Stimulated activated CD8-positive, alpha-beta memory T cell treated with anti-CD3 and anti-CD28 coated beads, Interleukin-7, amount 100 ng/mL, for 1 hour (primary cell): ENCODE measurements at places on chromosomes 12 and 14.
A peak's percentile ranks its signal among the peaks of the same experiment; 100 is the strongest.

- DNase-seq: no peak
Measured at GRCh38 chr12:89353823-89354611, 1.7 kb upstream of the DUSP6 start.

GRCh38 chr14:88660056-88660455 is 97.2 kb downstream of the ZC3H14 start:
- no peak for DNase-seq

DNA sequence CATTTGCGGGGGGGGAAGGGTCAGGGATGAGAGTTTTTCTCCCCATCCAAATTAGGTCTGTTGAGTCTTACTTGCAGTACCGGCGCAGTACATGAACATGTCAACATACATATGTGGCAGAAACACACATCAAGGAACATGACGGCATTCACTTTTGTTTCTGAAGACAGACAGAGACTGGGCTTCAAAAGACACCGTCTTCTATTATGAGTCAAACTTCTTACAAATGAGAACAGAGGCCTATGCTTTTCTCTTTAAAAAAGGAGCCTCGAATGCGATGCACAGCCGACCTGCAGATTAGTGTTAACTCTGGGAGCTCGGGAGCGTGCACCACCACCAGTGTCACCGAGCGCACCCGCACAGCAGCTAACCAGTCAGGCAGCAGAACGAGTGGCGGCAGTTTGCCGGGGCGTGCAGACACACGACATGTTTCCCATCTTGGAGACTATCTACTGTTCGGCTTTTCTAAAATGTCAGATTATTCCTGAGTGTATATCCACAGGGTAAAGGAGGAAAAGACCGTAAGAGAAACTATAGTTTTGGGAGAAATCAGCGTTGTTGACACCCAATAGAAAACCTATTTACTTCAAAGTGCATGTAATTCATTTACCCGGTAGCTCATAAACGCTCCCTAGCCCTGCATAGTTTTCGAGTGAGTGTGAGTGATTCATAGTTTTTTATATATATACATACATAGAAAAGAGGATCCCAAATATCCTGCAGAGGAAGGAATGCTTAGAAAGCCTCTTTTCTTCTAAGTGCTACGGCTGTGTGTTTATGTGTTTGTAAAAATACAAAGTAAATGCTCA is 33.0 kb downstream of the UBR7 start:
- no peak for DNase-seq

- no peak for DNase-seq
Measured at GRCh38 chr12:76945867-76946266, 67.0 kb upstream of the CSRP2 start.

- DNase-seq: no peak
Measured at GRCh38 chr12:18700271-18700670, 37.5 kb downstream of the PLCZ1 start.

DNA sequence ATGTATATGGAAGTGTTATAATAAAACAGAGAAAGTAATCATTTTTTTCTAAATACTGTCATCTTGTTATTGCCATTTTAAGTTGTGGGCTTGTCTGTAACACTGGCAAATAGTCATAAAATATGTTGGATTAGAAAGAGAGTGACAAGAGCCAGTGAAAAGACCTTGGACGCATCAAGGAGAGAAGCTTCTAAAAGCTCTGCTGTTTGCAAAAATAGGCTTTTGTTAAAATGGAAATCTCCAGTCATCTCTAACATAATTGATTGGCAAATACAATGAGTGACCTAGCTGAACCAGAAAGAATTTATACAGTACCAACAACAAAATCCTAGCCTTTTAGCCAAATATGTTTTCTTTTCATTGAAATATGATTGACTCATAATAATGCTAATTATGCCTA is 245.8 kb upstream of the RMST start:
- no peak for DNase-seq

GRCh38 chr12:112111931-112112330 is 3.3 kb upstream of the NAA25 start:
- DNase-seq: no peak

DNA sequence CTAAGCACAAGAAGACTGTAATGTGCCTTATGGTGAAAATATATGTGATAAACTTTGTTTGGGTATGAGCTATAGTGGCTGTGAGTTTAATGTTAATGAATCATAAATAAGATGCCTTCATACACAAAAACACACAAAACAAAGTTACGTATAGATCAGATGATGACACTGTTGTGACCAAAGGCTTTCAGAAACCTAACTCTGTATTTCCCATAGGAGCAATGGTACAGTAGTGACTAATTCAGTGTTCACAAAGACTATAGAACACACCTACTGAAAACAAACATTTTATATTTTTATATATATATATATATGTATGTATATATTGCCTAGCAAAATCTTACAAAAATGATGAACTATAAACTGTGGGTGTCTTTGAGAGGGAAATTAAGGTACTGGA is 393.8 kb upstream of the DCN start:
- no peak for DNase-seq

GRCh38 chr12:96549341-96549740 is 60.0 kb downstream of the CFAP54 start:
- DNase-seq: no peak

DNA sequence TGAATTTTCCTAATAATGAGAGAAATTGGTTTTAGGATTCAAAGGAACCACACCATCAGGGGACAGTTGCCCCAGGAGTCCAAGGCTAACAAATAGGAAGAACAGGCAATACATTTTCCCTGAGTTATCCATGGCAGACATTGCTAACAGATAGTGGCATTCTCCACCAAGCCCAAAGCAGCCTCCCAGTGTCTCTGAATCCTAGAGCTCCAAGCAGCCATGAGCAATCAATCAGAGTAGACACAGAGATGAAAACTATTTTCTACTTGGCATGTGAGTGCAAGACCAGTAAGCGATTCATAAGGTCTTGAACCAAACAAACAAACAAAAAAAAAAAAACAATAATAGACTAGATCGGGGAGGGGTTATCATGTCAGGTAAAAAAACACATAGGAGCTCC is 515.7 kb downstream of the MED13L start:
- DNase-seq: no peak

- no peak for DNase-seq
Measured at GRCh38 chr12:43332977-43333640, 218.9 kb downstream of the ADAMTS20 start.

- DNase-seq: no peak
Measured at GRCh38 chr12:71236133-71236660, 78.4 kb upstream of the TSPAN8 start.

GRCh38 chr12:124453419-124454351 is 113.7 kb downstream of the NCOR2 start:
- peak; percentile 59 for DNase-seq

DNA sequence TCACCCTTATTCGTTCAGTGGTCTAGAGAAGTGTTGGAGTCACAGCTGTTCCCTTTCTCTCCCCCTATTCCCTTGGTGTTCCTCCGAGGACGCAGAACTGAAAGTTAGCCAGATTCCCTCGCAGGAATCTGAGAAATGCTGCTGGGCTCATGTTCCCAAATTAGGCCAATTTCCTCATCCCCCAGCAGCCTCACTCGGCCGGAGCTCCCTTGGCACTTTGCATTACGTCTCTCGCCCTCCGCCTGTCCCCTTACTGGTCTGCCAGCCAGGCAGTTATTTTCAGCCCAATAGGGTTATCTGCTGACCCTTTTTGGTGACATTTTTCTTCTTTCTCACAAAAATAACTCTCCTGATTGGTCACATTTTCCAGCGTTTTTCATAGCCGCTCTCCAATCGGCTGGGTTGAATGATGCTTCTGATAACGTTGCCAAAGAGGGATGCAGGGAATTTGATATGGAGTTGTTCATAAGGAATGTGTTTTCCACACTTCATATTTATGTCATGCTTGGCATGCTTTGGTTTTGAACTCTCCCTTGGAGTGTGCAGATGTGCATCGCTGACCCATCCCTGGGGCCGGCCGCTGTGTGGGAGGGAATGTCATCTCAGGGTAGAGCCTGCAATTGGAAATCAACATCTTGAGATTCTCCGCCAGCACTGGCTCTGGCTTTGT is 9.9 kb downstream of the IFT43 start:
- no peak for DNase-seq

DNA sequence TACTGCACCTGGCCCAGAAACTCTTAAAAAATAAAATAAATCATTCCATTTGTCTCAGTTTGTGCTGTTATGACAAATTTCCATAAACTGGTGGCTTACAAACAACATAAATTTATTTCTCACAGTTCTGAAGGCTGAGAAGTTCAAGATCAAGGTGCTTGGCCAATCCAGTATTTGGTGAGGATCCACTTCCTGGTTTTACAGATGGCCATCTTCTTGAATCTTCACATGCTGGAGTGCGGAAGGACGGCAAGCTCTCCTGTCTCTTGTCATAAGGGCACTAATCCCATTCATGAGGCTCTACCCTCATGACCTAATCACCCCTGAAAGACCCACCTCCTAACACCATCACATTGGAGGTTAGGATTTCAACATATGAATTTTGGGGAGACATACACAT is 29.9 kb upstream of the MYBPC1 start:
- DNase-seq: no peak

GRCh38 chr12:83432176-83432719 is 745.5 kb downstream of the TMTC2 start:
- DNase-seq: no peak

DNA sequence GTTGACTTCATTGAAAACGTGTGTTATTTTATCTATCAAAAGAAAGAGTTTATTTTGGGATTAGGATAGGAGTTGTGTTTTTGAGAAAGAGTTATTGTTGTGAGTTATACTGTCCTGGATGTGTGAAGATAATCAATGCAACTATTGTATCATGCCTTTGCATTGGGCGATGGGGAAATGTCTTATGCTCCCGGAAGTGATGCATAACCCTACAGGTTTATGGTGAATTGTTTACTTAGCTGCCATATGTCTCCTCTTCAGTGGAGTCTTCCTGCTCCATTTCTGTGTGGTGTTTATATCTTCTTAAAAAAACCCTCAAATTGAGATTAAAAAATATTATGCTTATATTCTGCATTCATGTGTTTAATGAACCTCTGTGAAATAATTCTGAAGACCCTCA is 6.5 kb downstream of the PDE3A start:
- DNase-seq: no peak

GRCh38 chr12:70971001-70971794 is 50.7 kb upstream of the PTPRR start:
- no peak for DNase-seq

GRCh38 chr12:28925719-28926376 is 223.2 kb upstream of the FAR2 start:
- no peak for DNase-seq

- no peak for DNase-seq
Measured at GRCh38 chr12:124347805-124348658, 53.1 kb downstream of the RFLNA start.

- no peak for DNase-seq
Measured at GRCh38 chr12:12606781-12607589, 4.7 kb upstream of the CREBL2 start.

DNA sequence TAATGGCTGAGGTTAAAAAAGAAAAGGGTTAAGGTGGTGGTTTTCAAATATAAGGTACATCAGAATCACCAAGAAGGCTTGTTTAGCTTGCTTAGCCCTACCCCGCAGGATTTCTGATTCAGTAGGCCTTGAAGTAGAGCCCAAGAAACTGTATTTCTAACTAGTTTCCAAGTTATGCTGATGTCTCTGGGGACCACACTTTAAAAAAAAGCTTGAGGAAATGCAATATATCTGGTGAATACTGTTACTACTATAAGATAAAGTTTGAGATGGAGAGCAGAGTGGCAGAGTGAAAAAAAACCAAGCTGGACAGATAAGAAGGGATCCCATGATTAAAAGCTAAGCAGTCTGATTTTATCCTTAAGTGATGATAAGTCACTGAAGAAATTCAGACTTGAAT is 18.3 kb upstream of the GXYLT1 start:
- DNase-seq: no peak

DNA sequence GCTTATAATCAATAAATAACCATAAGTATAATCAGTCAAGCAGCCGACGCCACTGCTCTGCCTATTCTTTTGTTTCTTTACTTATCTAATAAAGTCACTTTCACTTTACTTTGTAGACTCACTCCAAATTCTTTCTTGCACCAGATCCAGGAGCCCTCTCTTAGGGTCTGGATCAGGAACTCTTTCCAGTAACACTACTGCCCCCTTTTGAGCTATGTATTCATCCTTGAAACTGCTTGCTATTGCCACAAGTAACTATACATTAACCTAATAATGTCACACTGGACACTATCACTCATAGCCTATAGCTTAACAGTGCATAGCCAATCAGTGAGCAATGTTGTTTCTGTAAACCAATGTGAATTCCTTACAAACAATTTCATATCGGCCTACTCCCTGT is 2.8 kb upstream of the NID2 start:
- no peak for DNase-seq

DNA sequence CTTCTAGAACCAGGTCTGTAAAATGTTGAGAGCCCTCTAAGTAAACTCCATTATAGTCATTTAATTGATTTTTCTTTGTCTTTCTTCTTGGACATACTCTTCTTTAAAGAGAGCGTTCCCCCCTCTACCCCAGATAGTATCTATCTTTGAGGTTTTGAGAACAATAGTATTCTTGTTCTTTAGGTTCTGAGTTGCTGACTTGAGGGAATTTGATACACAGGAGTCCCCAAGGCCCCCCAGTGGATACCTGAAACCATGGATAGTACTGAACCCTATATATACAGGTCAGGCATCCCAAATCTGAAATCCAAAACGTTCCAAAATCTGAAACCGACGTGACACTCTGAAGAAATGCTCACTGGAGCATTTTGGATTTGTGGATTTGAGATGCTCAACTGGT is 65.5 kb downstream of the FUT8 start:
- no peak for DNase-seq

GRCh38 chr12:39372204-39372925 is 70.6 kb downstream of the KIF21A start:
- DNase-seq: no peak

DNA sequence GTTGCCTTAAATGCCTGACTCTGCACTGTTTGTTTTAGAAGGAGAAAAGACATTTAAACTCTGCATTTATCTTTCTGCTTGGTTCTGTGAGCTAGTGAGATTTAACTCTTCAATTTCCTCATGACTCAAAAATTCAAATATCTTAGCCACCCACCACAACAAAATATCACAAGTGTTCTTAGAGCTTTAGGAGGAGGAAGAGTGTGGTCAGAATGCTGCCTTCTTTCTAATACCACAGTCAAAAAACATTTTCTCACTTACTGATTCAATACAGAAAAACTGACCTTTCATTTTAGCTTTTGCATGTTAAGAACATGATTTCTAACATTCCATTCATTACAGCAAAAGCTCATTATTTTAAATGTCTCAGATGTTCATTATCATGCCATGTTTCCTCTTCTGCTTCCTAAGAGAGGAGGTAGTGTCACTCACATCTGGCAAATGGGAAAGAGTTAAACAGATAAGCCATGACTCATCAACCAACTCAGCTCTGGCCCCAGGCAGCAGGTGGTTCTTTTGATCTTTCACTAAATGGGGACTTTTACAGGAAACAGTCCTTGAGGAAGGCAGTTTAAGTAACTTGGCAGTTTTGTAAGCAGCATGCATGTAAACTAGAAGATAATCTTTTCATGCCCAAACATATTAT is 56.4 kb upstream of the RNU6-8 start:
- no peak for DNase-seq

- no peak for DNase-seq
Measured at GRCh38 chr12:94277426-94278000, 129.1 kb downstream of the PLXNC1 start.

- no peak for DNase-seq
Measured at GRCh38 chr14:102097441-102098135, 10.7 kb upstream of the HSP90AA1 start.
